ENCODE measurements at places on chromosomes 6 and 20.

- peak; percentile 8 for DNase-seq
These were observed 65.0 kb upstream of the EEF1A1 start for GRCh38 chr6:73585566-73586415.

DNA sequence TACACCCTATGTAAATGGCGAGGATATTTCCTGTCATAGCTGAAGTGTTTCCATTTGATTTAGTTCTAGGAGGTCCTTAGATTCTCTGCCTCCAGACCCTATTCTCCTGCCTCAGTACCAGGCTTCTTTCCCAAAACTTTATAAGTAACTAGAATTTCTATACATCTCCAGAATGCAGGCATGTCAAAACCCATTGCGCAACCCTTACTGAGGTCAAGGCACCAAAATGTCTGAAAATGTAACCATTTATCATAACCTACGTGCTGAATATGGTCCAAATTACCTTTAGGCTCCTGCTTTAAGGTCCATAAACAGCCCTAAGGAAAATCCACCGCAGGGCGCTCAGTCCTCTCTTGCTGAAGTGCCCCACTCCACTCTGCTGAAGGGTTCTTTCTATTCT lies 37.5 kb upstream of the MC3R start:
- no peak for DNase-seq

GRCh38 chr6:126233192-126233591 lies 106.7 kb upstream of the CENPW start:
- DNase-seq = no peak

GRCh38 chr6:87099472-87099871 lies 4.6 kb upstream of the CGA start:
- DNase-seq = no peak

DNA sequence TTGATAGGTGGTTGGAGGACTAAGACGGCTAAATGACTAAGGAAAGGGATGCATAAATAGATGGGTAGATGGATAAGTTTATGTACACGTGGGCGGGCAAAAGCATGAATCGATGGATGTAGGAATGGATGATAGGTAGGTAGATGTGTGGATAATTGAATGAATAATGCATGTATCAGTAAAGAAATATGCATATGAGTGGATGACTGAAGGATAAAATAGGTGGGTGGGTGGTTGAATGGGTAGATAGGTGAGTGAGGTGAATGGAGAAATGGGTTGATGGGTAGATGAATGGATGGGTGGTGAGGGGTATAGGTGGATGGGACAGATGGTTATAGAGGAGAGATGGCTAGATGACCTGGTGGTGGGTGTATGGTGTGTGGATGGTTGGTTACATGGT lies 20.2 kb downstream of the SLC12A5 start:
- no peak for DNase-seq

GRCh38 chr20:58875541-58876134 lies 23.1 kb downstream of the GNAS start:
- DNase-seq = no peak
